Fibroblast of mammary gland (primary cell): ENCODE measurements at places on chromosomes 3 and 15.

- no peak for DNase-seq
These were observed 218.8 kb downstream of the ATP8B4 start for GRCh38 chr15:49900006-49900902.

DNA sequence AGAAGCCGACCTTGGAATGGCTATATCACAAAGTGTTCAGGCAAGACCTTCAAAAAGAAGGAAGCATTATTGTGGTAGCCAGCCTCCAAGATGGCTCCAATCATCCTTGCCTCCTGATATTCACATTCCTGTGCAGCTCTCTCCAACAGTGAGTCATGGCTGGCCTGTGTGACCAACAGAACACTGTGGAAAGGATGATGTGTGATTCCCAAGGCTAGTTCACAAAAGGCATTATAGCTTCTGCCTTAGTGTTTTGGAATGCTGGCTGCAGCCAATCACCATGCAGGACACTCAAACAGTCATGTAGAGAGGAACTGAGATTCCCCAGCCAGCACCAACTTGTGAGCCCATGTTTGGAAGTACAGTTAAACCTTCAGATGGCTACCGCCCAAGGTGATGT lies 102.6 kb downstream of the EFL1 start:
- peak; percentile 100 for DNase-seq

GRCh38 chr15:51133140-51133765 lies 38.5 kb upstream of the TNFAIP8L3 start:
- DNase-seq = no peak

DNA sequence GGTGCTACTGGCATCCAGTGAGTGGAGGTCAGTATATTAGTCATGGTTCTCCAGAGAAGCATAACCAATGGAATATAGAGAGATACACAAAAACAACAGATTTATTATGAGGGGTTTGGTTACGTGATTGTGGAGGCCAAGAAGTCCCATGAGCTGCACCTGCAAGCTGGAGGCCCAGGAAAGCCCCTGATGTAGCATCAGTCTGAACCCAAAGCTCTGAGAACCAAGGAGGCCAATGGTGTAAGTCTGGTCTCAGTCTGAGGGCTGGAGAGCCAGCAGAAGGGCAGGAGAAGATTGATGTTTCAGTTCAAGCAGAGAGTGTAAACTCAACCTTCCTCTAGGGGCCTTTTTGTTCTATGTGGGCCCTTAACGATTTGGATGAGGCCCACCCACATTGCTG lies 144.1 kb downstream of the KLF13 start:
- DNase-seq = no peak

GRCh38 chr3:63900010-63900409 lies 12.2 kb downstream of the SCAANT1 start:
- DNase-seq = no peak

DNA sequence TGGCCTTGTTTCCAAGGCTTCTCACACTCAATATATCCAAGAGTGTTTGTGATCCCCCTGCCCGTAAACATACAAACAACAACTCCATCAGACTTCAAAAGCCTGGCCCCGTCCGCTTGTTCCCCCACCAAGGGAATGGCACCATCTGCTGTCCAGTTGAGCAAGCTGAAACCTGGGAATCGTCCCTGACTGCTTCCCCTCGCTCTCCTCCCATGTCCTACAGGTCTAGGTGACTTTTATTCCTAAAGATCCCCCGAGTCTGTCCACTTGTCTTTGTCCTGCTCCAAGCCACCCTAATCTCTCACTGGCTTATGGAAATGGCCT lies 27.9 kb upstream of the FAM174B start:
- DNase-seq = peak; percentile 14

DNA sequence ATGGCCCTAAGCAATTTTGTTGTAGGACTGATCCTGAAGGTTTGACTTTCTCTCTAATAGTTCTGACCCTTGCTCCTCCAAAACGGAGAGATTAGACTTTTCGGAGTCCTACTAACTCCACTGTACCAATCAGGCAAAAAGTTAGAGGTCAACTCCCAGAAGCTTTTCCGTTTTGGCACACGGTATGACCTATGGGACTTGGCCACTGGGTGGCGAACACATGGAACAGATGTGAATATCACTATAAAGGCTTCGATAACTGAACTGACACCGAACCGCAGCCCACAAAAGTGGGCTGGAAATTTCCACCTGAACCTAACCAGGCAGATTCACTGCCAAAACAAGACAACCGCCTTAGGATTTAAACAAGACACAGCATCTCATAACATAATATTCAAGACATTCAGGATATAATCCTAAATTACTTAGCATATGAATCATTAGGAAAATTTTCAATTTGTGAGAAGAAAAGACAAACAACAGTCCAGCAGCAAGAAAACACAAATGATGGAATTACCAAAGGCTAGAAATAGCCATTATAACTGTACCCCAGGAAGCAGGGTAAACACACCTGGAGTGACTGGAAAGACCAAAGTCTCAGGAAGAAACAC lies 12.2 kb upstream of the TM2D3 start:
- peak; percentile 28 for DNase-seq

GRCh38 chr15:64117759-64118487 lies 22.1 kb downstream of the SNX1 start:
- no peak for DNase-seq

DNA sequence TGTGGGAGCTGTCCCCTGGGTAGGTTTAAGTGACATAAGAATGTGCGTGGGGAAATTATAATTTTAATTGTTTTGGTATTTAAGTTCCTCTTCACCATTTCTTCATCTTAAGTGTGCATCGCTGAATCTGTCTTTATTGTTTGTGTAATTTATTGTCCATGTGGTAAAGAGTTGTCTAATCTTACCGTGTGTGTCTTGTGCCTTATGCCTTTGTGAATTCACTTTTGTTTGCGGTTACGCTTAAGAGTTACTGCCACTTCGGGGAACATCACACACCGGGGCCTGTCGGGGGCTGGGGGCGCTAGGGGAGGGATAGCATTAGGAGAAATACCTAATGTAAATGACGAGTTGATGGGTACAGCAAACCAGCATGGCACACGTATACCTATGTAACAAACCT lies 767 bp downstream of the WDR48 start:
- DNase-seq = peak; percentile 4

- peak; percentile 66 for DNase-seq
These were observed 13.3 kb downstream of the EIF3J start for GRCh38 chr15:44550256-44550655.

DNA sequence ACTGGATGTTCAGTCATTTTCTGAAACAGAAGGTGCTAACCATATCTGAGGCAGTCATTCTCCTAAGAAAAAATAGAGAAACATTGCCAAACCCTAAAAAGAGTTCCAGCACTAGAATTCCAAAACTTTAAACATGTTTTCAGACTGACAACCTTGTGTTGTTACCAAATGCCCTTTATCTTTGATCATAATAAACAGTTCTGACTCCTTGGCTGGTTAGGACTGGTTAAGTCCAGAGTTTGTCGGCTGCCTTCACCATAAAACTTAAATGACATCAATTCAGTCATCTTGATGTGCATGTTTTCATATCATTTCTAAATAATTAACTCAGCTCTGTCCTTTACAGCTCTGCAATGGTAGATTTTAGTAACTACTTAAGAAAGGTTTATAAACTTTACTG lies 68.0 kb downstream of the COL8A1 start:
- no peak for DNase-seq

DNA sequence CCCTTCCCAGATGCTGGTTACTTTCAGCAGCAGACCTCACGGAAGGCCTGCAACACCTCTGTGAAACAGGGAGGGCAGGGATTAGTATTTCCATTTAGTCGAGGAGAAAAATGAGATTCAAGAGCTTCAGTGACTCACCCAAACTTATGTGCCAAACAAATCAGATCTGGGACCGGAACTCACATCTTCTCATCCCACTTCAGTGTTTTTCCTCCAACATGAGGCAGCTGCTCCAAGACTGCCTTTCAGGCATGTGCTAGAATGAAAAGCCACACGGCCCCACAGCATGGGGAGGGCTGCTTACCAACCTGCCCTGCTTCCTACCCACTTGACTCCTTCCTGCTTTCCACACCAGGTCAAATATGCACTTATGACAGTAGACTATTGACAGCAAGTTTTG lies 129.4 kb upstream of the SLC24A5 start:
- DNase-seq = peak; percentile 48

DNA sequence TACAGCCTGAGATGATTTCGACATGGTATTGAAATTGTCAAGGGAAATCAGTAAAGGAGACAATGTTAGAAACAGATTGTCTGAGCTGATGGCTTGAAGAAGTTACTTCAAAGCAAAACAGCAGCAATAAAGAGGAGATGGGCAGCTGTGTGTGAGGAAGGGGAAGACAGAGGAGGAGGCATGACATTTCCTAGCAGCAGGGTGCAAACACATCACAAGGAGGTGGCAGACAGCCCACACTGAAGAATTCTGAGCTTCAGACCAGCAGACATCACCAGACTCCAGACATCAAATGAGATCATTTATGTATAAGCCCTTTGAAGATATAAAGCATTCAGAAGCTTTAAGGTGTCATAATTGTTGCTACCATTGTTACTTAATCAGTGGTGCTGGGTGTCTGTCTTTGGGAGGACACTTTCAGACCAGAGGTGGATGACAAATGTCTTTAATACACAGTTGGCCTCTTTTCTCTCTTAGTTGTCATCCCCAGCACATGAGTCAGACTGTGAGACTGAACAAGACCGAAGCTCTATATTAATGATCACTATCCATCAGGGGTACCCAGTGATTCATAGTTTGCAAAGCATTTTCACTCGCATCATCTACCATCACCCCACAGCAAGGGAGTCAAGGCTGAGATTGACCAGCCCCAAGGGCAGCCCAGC lies 203.9 kb downstream of the MINAR1 start:
- peak; percentile 40 for DNase-seq

DNA sequence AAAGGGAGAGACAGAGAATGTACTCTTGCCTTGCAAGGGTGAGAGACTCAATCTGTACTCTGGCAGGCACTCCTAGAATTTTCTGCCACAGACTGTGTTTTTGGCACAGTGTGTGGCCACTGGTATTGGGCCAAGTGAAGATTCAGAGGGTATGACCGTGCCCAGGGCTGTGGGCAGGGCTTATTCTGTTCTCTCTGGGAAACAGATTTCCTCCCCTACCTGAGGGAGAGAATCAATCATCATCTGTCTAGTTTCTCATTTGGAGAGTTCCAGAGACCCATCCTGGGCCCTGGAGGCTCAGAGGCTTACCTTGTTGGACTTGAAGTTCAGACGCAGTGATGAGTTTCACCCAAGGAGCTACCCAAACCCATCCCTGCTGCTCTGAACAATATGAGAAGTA lies 28.2 kb downstream of the CSTA start:
- DNase-seq = peak; percentile 4

DNA sequence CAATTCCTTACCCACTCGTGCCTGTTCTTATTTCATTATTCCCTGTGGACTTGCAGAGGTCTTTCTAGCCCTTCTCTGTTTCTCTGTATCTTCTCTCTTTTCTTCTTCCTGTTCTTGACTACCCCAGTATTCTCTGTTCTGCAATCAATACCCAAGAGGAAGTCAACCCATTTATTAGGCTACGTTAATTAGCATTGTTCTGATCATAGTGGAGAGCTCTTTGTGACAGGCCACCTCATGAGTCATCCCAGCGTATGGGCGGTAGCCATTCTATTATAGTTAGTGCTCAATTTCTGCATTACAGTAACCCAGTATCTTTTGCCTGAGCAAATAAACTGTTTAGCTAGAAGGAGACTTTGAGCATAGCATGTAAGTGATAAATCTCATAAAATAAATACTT lies 259.5 kb upstream of the GRM7 start:
- no peak for DNase-seq

DNA sequence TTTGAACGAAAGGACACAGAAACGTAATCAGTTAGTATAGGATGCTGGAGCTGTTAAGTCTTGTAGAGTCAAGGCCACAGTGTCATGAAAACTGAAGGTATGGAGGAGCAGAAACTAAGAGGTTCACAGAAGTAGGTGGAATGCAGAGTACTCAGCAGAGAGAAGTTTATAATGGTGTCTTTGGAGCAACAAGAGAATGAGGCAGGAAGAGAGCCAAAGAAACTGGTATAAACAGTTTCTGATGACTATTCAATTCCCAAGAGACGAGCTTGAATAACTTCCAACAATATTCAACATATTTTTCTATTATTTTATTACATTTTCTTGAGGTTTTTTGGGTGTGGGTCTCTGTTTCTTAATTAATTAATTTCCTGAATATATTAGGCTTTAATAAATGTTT lies 29.6 kb downstream of the GALK2 start:
- peak; percentile 55 for DNase-seq

- DNase-seq = no peak
These were observed 6.5 kb upstream of the DLL4 start for GRCh38 chr15:40922608-40923005.

DNA sequence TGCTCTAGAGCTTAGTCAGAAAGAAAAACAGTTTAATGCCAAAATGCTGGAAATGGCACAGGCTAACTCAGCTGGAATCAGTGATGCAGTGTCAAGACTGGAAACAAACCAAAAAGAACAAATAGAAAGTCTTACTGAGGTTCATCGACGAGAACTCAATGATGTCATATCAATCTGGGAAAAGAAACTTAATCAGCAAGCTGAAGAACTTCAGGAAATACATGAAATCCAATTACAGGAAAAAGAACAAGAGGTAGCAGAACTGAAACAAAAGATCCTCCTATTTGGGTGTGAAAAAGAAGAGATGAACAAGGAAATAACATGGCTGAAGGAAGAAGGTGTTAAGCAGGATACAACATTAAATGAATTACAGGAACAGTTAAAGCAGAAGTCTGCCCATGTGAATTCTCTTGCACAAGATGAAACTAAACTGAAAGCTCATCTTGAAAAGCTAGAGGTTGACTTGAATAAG lies 150.5 kb upstream of the LRRFIP2 start:
- peak; percentile 86 for DNase-seq

DNA sequence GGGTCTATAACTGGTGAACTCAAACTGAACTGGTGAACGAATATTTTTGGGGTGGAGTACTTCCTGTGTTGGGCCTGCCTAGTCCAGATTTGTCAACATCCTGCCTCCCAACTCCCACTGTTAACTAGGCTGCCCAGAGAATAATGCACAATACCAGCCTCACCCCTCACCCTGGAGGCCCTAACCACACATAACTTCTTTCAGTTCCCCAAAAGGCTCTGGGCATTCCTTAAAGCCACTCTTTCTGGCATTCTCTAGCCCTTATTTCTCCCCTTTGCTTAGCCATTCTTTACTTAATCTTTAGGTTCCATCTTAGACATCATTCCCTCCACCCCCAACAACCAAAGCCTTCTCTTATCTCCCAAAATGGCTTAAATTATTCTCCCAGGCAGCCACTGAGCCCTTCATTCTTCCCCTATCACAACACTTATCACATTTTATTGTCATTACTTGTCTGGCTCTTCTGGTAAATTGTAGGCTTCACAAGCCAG lies 9.1 kb upstream of the SEC11A start:
- DNase-seq = no peak

GRCh38 chr3:146166415-146166821 lies 5.4 kb upstream of the PLOD2 start:
- peak; percentile 97 for DNase-seq

GRCh38 chr15:94119298-94119811 lies 112.0 kb upstream of the MCTP2 start:
- DNase-seq = peak; percentile 13

- no peak for DNase-seq
These were observed 29.0 kb upstream of the LCTL start for GRCh38 chr15:66594836-66595235.
